NB4 (cell line): ENCODE measurements at places on chromosomes 1 and 21.

- DNase-seq = peak; percentile 44
Observed at GRCh38 chr1:16921391-16922185, at the start of gene CROCC. CROCC (plus strand) TSS chr1:16921931; CDS start chr1:16922019, 88 bp downstream.

GRCh38 chr21:37455504-37455911, 88.9 kb downstream of the DYRK1A start:
- DNase-seq = no peak

- no peak for DNase-seq
Observed at GRCh38 chr1:145986551-145986950, 9.8 kb downstream of the TXNIP start.

- no peak for DNase-seq
Observed at GRCh38 chr1:156495401-156496140, 5.0 kb downstream of the MEF2D start.

DNA sequence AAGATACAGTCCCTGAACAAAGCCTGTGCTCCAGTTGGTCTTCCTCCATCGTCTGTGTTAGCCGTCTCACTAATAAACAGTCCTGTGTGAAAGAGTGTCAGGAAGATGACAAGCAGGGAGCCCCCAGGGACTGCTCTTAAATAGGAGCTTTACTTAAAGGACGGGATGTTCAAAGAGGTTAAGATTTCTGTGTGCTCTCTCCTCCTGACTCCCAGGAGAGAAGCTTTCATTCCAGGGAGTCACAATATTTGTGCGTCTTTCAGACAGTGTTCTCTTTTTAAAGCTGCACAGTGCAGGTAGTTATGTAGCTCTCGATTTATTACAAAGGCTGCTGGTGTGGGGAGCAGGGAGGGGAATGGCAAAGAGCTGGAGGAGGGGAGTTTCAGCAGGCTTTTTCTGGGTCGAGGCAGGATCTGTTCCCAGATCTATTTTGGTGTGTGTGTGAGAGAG, 43.5 kb downstream of the STYXL2 start:
- DNase-seq = no peak

- DNase-seq = no peak
Observed at GRCh38 chr1:84373436-84374141, 24.7 kb upstream of the DNASE2B start.

GRCh38 chr1:19345391-19345790, 33.3 kb downstream of the SLC66A1 start:
- DNase-seq = no peak
